ENCODE measurements at places on chromosomes 7 and 10. TPM values are rescaled to one million over a fixed set of nuclear protein-coding genes. Genes with fewer than 3 reads are reported as not detected.

DNA sequence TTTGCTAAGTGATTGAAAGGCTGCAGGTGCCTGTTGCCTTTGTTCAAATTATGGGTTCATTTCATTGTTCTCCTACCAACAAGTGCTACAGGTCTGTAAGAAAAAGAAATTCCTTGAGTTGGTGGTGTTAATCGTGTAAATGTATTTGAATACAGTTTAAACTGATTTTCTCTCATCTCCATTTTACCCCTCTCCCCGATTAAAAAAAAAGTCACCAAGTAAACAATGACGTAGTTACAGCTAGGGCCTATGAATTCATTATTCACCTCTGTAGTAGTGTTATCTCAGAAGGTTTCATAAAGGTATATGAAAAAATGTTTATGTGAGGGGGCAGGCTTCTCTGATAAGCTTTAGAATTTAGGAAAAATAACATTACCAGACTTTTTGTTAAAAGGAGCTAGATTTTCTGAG is 1.1 kb downstream of the REEP3 start:
- no peak for DNase-seq

DNA sequence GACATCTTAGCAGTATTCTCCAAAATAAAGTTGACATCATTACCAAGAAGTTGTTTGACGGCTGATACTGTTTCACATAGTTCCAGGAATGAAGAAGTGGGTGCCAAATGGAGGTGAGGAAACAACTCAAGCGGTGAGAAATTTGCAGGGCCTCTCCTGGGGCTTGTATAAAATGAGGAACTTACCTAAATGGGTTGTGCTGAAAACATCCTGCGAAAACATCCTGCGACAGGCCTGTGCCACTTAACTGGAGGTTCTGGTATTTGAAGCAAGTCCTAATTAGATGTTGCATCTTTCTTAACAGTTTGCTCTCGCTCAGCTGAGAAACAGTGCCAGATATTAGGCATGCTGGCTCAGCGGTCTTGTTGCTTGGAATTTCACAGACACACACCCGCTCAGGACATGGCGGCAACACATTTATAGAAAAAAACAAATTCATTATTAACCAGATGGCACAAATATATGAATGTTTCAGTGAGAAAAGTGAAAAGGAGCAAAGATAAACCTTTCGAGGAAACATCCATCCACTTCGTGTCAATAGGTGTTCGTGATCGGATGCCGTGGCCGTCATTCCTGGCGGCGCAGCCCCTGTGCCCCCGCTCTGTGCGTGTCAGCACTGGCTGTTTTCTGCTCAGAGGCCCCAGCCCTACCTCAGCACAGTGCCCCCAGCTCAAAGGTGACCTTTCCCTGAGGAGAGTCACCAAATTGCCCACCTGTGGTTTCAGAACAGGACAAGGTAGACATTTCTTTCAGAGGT is 48.1 kb downstream of the CDC123 start:
- DNase-seq = no peak

DNA sequence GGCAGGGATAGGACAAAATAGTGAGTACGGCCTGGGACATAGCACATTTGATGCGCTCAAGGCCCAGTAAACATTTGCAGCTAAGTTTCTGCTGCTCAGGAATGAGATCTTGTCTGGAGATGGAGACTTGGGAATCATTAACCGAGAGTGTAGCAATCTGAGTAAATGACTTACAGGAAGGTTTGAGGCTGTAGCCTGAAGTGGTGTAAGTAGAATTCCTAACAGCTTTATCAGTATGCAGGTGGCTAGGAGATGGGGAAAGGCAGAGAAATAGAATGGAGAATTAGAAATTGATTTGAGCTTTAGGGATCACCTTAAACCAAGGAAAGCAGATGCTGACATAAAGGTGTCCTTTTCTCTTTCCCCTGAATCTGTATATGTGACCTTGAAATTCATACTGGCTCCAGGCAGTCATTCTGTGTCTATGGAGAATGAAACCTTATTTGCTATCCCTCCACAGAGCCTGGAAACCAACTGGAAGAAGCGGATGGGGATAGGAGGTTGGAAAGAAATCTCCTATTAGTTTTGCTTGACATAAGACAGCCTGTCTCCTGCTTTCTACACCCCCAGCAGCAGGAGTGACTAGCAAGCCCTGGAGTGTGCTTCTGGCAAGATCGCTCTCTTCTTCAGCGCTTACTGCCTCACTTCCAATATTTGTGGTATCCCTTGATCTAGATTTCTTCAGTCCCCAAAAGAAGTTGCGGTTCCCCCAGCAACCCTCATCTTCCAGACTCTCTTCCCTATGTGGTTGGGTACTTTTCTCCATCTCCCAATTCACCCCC is 6.4 kb upstream of the PON2 start:
- DNase-seq = no peak

GRCh38 chr7:8699875-8700624 is 266.6 kb downstream of the NXPH1 start:
- DNase-seq = no peak

PTPN20 gene
- total RNA-seq = 14.3 TPM

TMEM184A gene
- 0.32 TPM for total RNA-seq

BAMBI gene
- total RNA-seq = 17.9 TPM

All from Right ventricle myocardium inferior (tissue), 1 donor.